ENCODE measurements at places on chromosomes 12 and 14.

GRCh38 chr12:46300910-46301309, 32.1 kb upstream of the SLC38A1 start:
- no peak for DNase-seq

DNA sequence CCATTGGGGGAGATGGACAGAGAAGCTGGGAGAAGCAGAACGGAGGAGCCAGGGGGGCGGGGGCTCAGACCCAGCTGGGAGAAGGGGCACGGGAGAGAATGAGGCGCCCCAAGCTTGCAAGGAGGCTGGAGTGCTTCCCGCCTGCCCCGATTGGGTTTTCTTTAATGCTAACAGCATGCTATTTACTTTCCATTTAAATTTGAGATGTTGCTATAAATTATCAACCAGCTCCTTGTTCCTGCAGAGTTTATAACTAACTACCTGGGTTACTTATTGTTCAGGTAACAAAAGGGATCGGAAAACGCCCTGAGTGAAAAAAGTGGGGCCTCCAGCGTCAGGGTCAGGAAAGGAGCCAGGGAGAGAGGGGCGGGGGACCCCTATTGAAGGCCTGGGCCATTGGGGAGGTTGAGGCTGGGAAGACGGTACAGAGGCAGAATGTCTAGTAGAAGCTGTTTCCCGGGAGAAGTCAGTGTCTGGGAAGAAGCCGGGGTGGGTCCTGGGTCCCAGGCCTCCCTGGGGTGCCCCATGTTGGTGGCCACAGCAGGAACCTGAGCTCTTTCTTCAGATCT, 2.5 kb downstream of the HNF1A start:
- DNase-seq, result no peak

DNA sequence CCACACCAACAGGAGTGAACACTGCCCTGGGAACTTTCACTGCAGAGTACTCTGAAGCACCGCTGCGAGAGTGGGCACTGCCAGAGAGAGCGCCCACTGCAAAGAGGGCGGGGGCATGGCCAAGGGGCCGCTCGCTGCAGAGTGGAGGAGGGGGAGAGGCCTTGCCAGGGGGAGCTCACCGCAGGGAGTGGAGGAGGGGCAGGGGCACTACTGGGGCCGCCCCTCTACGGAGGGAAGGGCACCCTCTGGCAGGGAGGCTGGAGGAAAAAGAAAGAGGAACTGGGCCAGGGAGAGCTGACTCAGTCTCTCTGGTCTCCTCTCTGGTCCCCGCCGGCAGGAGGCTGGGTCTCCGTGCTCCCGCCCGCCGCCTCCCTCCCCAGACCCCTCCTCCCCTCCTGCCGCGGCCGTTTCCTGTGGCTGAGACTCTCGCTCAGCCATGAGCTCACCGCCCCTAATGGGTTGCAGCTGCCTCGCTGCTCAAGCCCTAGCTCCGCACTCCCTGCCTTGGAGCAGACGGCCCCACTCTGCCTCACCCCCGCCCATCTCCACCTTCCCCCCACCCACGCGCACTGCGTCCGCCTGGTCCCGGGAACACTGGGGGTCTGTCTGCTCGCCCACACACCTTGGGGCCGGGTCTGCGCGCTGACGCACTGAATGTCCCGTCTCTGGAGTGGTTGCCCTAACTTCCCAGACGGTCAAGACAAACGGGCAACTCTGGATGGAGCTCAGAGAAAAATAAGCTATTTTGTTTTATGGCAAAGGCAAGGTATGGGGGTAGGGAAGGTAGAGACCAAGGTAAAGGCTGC, 1.3 kb downstream of the ARHGEF40 start:
- peak; percentile 28 for DNase-seq

DNA sequence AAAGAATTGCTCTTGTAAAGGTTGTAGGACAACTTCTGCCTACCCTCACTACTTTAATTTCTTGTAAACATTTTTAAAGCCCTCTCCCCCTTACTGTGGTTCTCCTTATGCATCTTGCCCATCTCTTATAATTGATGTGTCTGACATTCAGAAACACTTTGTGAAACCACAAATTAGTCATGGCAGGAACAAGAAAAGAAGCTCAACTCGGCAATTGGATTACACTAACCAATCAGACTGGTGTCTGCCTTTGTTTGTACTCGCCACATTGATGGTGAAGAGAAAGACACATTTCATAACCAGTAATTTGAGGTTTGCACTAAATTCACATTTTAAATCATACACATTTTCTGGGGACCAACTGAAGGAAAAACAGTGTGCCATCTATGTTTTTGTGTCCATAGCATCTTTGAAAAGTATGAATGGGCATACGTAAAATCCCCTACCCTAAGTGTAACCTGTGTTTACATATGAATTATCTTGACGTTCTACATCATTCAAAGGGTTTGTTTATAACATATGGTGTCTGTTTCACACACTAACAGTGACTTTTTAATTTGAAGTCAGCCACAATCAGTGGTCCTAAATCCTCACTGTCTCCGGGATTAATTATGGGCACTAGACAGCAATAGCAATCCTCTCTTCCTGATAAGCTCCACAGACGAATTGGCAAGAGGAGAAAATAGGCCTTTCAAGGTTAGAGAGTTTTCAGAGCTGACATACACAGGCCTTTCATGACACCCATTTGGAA, 49.9 kb downstream of the OTX2 start:
- DNase-seq, result no peak

DNA sequence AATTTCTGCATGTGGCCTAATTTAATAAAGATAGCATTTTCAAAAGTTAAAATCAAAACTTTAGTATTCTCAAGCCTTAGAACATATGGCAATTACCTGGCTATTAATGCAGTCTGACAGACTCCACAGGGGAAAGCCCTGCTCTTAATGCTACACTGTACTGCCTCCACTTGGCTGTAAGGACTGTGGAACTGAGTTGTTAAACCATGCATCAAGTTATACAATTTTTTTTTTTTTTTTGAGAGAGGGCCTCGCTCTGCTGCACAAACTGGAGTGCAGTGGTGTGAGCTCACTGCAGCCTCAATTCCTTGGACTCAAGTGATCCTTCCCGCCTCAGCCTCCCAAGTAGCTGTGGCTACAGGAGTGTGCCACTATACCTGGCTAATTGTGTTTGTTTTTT, 19.0 kb upstream of the NDUFA12 start:
- DNase-seq, result no peak

DNA sequence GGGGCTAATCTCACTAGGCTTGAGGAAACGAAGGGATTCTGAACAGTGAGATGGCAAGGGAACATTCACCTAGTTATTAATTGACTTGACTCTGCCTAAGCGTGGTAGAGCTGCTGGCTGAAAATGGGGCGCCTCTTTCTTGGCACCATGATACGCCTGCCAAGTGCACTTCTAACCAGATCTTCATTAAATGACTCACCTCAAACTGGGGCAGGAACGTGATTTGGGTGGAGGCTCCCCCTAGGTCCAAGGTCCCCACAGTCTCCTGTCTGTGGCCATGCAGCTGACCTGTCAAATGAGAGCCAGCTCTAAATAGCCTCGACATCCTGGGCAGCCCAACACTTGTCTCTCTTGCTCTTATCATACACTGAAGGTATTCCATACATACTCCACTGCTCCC, 26.0 kb downstream of the COQ6 start:
- no peak for DNase-seq

- no peak for DNase-seq
Observed at GRCh38 chr14:78968265-78968664, 798.1 kb downstream of the NRXN3 start.

GRCh38 chr12:46351138-46351537, 21.4 kb downstream of the SLC38A2 start:
- DNase-seq, result no peak

Data from NCI-H2081 treated with DMSO at 0.1 percent for 48 hours (cell line).